ENCODE measurements at places on chromosomes 2 and 18.

DNA sequence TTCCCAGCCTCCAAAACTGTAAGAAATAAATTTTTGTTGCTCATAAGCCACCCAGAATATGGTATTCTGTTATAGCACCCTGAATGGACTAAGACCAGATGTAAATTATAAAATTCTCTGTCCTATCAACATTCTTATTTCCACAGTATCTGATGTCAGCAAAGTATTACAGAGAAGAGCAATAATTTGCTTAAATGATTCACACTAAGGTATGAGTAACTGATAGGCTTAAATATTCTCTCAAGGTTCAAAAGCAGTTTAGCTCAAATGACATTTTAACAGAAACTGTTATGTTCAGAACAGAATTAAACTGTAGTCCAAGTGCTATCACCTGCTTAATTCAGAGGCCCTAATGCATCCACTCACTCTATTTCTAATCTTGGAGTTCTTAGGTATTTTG is 12.8 kb downstream of the SESTD1 start:
- DNase-seq: no peak

DNA sequence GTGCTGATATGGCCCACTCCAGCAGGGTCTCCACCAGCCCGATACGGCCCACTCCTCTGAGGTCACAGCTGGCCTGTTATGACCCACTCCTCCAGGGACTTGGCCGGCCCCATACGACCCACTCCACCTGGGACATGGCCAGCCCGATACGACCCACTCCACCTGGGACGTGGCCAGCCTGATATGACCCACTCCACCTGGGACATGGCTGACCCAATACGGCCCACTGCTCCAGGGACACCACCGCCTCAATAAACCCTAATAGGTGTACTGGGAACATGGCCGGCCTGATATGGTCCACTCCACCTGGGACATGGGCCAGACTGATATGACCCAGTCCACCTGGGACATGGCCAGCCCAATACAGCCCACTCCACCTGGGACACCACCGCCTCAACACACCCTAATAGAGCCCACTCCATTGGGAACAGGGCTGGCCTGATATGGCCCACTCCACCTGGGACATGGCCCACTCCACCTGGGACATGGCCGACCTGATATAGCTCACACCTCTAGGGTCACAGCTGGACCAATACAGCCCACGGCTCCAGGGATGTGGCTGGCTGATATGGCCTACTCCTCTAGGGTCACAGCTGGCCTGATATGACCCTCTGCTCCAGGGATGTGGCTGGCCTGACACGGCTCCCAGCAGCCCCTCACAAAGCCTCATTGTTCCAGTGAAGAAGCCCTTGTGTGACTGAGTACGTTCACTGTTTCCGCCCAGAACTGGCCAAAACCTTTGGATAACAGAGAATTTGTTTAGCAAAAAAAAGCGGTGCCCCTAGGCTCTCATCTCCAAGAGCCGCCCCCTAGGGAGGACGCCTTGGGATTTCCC is 245.6 kb downstream of the HDAC4 start:
- DNase-seq: no peak

DNA sequence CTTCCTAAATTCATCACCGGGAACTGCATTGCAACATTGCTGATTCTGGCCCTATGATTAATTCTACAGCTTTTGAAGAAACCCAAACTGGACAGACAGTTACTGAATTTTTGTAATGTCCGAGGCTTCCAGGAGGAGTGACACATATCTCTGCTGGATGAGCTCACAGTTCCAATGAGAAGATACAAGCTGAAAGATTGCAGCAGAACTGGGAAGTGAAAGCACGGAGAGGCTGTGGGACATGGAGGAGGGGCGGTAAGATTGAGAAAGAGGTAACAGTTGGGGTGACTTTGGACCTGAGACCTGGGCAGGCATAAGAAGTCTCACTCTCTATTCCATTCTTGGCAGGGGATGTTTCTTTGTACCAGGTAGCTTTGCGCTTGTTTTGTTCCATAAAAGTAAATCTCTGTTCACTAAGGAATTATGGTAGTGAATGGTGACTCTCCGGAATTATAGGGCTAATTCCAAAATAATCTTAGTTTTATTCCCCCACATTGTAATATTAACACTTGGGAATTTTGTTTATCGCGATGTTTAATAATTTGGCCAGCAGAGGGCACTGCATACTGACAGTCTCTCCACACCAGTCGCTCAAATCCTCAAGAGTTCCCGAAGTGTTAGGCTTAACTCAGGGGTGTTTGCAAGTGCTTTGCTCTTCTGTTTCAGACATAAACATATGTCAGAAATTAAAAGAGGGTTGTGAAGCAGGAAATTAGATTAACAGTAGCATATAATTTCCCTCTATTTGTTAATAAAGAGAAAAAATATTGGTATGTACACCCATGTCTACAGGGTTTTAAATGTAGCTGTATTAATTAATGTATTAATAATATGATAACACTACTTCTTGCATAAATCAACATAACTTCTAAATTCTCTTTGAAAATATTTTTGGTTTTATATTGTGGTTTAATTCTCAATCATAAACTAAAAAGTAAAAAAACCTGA is 201.4 kb downstream of the SOCS6 start:
- DNase-seq: no peak

DNA sequence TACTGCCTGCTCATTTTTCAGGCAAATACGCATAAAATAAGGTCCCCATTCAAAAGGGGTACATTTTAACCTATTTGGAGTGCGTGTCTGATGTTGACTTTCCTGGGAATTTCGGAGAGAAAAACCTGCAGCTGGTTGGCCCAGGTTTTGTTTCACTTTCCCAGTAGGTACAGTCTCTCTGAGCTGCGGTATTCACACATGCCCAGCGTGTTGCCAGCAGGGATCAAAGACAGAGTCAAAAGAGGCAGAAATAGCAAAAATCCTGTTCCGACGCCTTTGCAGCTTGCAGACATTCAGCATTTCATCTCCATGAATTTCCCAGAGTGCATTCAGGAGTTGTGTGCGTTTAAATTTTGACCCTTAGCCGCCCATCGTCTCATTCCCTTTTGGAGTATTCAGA is 855.4 kb upstream of the CELF4 start:
- no peak for DNase-seq

GRCh38 chr2:225590932-225591331 is 191.4 kb downstream of the NYAP2 start:
- no peak for DNase-seq
